ENCODE measurements at places on chromosomes 4 and X.
A peak's percentile ranks its signal among the peaks of the same experiment; 100 is the strongest.

GRCh38 chr4:85883180-85883579 is 408.2 kb downstream of the ARHGAP24 start:
- no peak for DNase-seq

GRCh38 chrX:106649523-106650428 is 38.0 kb downstream of the RADX start:
- no peak for DNase-seq

- no peak for DNase-seq
These were observed 22.7 kb downstream of the RASGEF1B start for GRCh38 chr4:81449015-81449414.

DNA sequence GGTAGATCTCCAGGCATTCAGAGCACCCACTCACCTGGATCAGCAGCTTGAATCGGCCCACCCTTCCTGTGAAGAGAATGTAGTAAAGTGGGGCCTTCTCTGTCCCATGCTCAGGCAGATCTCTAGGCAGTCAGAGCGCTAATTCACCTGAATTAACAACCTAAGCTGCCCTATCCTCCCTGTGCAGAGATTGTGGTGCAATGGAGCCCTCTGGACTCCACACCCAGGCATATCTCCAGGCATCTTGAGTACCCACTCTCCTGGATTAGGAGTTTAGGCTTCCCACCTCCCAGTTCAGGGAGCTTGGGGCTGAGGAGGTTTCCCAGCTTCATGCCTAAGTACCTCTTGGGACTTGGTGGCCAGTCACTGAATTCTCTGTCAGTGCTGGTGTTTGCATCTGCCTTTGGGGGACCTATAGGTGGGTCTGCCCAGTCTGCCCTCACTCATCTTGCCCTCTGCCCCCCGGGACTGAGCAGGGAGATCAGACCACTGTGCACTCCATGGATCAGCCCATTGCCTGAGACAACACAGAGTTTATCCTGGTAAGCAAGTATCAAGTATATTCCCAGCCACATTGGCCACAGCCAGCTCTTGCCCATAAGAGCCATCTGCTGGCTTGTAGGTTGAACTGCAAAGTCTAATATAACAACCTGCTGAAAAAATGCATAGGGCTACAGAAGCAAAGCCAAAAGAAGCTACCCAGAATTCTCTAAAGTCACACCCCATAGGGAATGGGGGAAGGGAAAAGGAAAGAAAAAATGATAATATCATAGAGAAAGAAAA is 372.9 kb downstream of the KLHL13 start:
- no peak for DNase-seq

- no peak for DNase-seq
These were observed 72.6 kb downstream of the INPP4B start for GRCh38 chr4:142773505-142773904.

DNA sequence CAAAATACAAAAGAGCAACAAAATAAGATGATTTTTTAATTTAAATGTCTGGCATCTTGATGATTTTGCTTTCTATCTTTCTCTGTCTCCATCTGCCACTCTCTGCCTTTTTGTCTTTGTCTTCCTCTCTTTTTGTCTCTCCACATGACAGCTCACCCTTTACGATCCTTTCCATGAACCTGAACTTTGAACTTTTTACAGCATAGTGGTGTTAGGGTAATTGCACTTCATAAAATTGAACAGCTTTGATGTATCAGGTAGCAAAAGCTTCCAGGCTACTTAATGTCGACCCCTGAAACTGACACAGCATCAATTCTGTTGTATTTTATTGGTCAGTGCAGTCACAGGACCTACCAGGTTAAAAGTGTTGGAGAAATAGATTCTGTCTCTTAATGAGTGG is 1517.0 kb downstream of the ADGRL3 start:
- DNase-seq, result no peak

GRCh38 chr4:159024266-159024665 is 78.6 kb upstream of the RAPGEF2 start:
- no peak for DNase-seq

GRCh38 chr4:34181891-34182290 is 2062.4 kb downstream of the ARAP2 start:
- peak; percentile 77 for DNase-seq

DNA sequence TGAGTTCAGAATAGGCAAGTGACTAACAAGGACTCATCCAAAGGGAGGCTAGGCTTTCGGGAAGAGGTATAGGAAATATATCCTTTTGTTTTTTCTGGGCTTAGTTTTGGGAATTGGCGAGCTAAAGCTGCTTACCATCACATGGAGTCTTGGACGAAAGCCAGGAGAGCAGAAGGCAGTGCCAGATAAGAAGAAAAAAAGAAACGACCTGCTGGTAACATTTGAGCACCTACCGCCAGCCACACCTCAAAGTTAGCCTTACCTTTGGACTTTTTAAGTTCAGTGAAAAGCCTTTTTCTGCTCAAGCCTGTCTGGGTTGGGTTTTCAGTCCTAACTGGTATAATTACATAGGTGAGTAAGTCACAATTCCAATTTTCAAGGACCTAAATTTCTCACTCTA is 85.1 kb upstream of the LCORL start:
- no peak for DNase-seq

- no peak for DNase-seq
These were observed 29.4 kb downstream of the C4orf51 start for GRCh38 chr4:145709336-145709735.

GRCh38 chr4:94636004-94636403 is 121.8 kb upstream of the BMPR1B start:
- DNase-seq, result peak; percentile 50

DNA sequence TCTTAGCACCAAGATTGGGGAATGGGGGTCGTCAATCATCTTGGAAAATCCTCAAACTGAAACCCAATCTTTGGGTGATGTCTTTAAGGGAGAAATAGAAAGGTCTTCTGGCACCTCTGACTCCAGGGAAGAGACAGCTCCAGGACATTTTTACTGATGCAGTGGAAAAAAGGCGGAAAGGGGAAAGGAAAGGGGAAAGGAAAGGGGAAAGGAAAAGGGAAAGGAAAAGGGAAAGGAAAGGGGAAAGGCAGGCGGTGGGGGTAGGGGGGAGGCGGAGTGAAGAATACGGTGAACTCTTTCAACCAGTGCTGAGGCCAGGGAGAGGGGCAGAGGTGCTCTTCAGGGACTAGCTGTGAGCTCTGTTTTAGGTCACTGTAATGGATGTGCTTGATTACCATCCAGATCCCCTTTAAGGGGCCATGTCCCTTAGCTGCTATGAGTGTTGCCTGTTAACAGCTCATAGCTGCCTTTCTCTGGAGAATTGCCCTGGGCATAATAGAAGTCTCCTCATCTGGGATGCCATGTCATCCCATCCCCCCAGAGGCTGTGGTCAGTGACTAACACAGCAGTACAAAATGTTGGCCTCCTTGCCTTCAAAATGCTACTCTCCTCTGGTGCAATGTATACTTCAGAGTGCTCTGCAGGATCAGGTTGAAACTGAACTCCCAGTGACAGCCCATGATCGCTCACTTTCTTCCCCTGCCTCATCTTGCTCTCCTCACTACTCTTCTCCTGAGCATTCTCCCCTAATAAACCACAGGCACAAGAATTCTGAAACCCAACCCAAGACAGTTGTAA is 92.4 kb upstream of the AP1S2 start:
- peak; percentile 89 for DNase-seq

GRCh38 chrX:43745938-43746721 is 90.0 kb downstream of the MAOA start:
- no peak for DNase-seq

DNA sequence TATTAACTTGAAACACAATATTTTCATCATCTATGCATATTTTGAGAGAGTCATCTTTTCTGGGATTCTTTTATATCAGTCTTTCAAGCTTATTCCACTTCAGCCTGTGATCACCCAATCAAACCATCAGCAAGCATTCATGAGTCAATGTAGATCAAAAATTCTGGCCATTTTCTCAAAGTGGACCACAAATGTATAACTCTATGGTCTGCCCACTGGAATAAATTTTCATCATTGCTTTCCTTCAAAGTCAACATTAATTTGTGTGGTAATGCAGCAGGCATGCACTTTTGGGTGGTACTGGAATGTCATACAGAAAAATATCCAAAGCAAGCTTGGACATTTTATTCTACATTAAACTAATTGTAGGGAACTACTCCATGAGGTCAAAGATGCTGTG is 1013.0 kb downstream of the STIM2 start:
- DNase-seq, result peak; percentile 1

GRCh38 chr4:187166886-187167512 is 443.3 kb upstream of the FAT1 start:
- DNase-seq, result no peak

DNA sequence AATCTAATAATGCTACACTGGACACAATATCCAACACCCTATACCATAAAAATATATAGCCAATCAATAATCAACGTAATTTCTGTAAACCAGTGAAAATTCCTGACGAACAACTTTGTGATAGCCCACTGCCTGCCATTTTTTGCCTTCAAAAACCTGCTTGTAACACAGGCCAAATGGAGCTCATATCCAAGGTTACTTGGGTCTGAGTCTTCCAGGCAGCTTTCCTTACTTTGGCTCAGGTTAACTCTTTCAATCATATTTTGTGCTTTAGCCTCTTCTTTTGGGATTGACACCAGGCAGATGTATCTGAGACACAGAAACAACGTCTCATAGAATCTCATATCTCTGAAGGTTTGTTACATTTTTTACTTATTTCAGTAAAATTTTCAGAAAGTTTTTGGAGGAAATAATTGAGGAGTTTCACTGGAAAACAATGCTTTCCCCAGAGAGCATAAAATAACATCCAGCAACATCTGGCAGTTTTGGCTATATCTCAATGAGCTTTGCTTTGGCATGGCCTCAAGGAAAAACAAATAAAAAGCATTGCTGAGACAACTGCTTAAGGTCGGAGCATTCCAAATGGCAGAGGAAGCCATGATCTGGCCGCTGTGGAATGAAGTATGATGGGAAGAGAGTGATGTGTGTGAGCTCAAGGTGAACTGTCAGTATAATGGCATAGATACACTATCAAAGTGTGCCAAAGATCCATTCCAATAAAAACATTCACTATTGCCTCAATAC is 162.9 kb upstream of the SPIN4 start:
- peak; percentile 78 for DNase-seq

DNA sequence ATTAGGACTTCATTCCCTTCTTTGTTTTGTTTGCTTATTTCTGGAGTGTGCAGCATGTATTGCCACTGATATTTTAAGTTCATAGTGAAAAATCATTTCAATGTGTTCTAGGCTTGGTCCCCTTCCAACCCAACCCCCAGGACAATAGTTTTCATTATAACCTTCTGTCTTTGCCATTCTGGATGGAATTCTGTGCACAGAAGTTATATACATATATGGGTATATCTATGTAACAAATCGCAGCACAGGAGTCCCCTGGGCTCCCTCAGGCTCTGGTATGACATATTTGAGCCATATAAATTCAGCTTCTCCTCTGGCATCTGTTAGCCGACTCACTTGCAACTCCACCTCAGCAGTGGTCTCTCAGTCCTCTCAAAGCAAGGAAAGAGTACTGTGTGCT is at the start of gene TNMD:
TNMD (plus strand) TSS at position 326 of the 400 bp plus-strand sequence. CDS start 83 bp downstream, outside the sequence.
- DNase-seq, result no peak

GRCh38 chrX:30151964-30152363 is 63.4 kb upstream of the MAGEB2 start:
- no peak for DNase-seq

DNA sequence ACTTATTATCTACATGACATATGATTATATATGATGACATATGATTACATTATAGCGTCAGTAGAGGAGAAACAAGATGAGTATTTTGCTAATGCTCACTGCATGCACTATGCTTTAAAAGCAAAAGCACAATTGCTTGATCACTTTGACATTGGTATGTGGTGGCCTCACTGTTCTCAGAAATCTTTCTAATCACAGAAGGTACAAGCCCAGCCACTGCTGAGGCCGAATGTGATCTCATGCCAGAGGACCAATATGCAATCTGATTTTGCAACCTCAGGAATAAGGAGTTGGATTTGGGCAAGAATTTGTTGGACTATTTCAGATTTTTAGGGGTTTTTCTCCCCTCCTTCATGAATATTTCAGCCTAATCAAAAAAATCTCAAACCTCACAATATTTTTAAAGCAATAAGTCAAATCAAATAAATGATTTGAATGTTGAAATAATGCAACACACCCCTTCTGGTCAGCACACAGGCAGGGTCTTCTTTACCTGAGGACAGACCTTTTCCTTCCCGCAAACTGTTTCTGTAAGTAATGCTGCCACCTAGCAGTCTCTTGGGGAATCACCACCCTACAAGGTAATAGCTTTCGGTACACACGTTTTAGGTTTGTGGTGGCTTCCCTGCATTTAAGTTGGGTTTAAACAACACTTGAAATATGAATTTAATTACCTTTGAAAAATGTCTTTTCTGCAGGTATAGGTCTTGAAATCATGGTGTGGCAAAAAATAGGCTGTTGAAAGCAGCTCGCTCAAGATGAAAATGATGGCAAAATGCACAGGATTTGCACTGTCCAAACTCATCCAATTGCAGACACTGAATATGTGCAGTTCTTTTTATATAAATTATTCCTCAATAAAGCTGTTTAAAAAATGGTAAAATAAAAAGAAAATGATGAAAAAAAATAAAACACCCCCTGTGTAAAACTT is 4.8 kb upstream of the CXCL13 start:
- DNase-seq, result peak; percentile 26

All from fibroblast of skin of right quadriceps (primary cell).